ENCODE measurements at places on chromosomes 6 and 20.

GRCh38 chr20:14685183-14685582, 347.8 kb upstream of the FLRT3 start:
- DNase-seq = no peak

DNA sequence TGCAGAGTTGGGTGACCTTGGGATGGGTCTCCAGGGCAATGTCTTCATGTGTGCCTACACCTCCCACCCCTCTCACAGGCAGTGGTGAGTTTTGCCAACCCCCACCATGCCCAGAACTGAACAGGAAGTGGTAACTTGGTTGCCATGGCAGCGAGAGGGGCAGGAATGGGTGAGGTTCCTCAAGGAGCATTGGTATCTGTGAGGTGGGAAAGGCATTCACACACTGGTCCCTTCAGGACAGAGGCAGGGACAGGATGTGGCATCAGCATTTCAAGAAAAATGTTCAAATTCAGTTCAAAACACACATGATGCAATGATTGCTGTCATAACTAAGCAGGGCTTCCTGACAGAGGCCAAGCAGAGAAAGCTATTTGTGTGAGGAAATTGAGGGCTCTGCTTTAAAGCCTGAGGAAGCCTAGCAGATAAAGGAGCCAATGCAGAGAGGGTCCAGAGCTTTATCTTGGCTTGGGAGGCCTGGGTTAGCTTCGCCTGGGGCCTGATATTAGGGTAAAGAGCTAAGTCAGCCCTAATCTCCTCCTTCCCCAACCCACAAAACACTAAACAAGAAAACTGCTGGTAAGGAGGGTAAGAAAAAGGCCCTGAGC, 551 bp downstream of the TREML2 start:
- DNase-seq = peak; percentile 31

DNA sequence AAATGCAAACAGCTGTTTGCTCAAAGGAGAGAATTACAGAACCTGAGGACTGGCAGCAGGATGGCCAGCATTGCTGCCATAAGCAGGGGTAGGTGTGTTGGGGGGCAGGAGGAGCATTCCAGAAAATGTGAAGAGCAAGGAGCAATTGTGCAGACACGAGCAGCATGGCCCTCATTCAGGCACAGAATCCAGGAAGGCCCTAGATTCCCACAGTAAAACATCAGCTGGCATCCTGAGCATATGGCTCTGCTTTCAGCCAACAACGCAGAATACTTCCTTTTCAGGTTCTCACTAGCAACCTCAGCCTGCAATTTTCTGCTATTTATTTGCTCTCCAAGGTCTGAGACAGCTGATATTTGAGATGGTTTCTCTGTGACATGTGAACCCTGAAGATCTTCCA, 243.4 kb upstream of the POU3F2 start:
- no peak for DNase-seq

DNA sequence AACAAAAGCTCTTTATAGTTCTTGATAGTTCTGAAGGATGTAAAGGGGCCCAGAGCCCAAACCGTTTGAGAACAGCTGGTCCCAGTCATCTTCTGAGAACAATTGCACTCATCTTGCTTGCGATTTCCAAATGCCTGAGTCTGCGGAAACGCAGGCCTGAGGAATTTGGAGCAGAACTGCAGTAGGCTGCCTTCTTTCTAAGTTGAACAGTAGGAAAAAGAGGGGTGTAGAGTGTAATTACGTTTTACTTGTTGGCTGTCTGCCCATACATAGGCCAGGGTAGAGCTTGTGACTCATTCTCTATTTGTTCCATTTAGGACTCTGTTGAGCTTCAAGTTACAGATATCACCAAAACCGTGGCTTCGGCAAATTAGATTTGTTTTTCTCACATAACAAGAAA, 42.0 kb upstream of the KIF16B start:
- DNase-seq = no peak

DNA sequence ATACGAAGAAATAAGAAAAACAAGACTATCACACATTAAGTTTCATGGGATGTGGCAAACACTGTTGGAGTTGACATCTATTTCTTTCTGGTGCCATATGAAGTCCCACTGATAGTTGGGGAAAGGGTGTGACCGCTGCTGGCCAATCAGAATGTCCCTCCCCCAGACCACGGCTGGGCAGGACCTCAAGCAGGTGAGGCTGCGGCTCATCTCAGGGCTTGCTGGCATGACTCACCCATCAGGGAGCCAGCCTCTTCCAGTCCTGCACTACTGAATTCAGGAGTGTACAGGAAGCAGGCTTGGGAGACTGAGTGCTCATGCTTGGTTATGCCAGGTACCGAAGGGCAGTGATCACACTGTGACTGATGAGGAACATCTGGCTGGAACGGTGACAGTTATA, 18.9 kb downstream of the PREP start:
- no peak for DNase-seq

- DNase-seq = no peak
Observed at GRCh38 chr6:28107506-28107905, 16.9 kb upstream of the ZSCAN16 start.

GRCh38 chr6:170110201-170111140, 180.4 kb downstream of the DLL1 start:
- no peak for DNase-seq

- peak; percentile 70 for DNase-seq
Observed at GRCh38 chr20:44384423-44385027, 29.0 kb downstream of the HNF4A start.

DNA sequence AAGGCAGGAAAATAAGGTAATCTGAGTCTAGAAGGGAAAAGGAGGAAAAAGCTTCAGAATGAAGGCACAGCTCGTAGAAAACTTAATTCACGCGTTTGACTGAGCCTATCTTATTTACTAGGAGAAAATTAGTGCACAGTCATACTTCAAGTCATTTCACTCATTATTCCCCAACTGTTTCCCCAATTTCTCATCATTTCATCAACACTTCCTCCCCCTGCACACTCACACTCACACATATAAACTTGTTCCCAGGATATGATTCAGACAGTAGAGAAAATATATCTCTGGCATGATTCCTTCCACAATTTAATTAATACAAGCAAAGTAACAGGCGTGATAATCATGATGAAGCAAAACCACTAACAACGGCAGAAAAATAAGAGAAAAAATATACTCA, 94.5 kb upstream of the F13A1 start:
- no peak for DNase-seq

GRCh38 chr6:158648682-158649131, 1.1 kb upstream of the SYTL3 start:
- DNase-seq = no peak

DNA sequence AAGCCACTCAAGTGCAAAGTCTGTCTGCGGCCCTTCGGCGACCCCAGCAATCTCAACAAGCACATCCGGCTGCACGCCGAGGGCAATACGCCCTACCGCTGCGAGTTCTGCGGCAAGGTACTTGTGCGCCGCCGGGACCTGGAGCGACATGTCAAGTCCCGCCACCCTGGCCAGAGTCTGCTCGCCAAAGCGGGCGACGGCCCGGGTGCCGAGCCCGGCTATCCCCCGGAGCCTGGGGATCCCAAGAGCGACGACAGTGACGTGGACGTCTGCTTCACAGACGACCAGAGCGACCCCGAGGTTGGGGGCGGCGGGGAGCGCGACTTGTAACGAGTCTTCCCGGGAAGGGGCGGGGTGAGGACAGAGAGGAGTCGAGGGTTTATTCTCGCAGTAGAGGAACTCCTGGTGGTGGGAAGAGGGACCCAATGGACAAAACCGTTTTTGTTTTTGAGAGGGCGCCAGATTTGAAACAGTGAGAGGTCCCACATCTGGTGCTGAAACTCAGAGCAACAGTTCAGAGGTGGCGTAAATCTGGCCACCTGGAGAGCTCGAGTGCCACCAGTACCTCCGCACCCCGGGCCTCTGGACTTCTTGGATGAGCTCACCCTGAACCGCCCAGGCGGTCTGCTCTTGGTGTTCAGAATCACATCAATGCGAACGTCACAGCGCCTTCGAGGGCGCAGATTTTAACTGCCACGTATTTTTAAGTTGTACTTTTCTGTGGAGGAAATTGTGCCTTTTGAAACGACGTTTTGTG, 8.0 kb downstream of the PRDM13 start:
- no peak for DNase-seq

- DNase-seq = no peak
Observed at GRCh38 chr6:95866732-95867131, 149.0 kb upstream of the FUT9 start.

GRCh38 chr6:31008165-31008564, 2.1 kb upstream of the MUC22 start:
- no peak for DNase-seq

GRCh38 chr6:150165020-150165702, 22.3 kb downstream of the PPP1R14C start:
- no peak for DNase-seq

DNA sequence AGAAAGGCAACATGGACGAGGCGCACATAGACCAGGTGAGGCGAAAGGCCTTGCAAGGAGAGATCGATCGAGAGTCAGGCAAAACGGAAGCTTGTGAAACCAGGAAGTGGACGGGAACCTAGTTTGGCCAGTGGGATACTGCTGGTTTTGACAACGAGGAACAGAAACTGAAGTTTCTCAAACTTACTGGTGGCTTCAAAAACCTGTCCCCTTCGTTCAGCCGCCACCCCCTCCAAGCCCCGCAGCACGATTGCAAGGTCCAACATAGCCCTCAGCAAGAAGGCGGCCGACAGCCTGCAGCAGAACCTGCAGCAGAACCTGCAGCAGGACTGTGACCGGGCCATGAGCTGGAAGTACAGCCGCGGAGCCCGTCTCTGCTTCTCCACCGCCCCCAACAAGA, 238.0 kb downstream of the KHDC1L start:
- DNase-seq = no peak

- DNase-seq = no peak
Observed at GRCh38 chr6:22952097-22952496, 382.7 kb downstream of the HDGFL1 start.

GRCh38 chr20:50335105-50335504, 144.5 kb downstream of the CEBPB start:
- DNase-seq = no peak

DNA sequence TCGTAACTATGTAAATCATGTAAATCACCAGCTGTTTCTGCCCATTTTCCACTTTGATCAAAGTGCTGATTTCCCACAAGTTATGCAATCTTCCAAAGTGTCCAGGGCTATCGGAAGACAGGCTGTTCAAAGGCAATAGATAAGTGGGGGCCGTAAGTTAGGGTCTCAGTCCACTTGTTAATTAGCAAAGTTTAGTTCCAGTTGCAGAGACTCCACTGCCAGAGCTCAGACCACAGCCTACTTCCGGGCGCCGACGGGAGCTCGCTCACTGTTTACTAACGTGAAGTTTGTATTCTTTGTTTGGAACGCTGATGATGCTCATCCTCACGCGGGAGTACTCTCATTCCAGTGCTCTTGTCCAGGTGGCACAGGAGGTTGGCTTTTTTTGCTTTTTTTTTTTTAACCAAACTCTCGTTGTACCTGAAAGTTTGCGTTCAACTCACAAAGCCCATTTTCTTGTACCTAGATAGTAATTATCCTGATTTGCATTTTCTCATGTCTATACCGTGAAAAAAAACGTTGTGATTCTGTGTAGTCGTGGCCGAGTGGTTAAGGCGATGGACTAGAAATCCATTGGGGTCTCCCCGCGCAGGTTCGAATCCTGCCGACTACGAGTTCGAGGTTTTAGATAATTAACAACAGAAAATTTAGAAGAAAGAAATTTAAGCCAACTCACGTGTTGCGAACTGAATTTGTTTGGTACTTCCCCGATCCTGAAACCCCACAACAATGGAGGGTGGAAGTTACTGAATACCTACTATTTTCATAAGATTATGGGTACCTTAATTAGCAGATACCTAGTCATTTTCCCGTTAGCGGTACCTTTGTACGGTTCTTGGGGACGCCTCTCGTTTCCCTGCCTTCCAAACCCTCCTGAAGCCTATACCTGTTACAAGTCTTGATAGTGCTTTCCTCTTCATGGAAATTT, 29.9 kb upstream of the ZNF184 start:
- DNase-seq = no peak

DNA sequence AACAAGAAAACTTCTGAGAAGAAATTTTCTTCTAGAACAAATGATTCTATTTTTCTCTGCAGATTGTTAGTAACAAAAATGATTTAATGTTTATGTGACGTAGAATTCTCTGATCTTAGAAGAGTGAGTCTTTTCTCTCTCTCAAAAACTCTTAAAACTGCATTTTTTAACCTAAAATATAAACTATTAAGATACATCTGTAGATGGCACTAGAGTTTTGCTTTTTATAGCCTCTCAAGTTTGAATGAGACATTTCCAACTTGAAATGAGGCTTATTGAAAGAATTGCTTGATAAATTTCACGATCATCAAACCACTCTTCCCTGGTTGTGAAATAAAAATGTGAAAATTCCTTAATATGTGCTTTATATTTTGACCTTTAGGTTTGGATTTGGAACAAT, 53.8 kb downstream of the PHF3 start:
- DNase-seq = no peak

GRCh38 chr6:34486106-34486740, 20.3 kb downstream of the PACSIN1 start:
- DNase-seq = no peak

GRCh38 chr20:37564388-37565133, 36.9 kb upstream of the BLCAP start:
- no peak for DNase-seq

DNA sequence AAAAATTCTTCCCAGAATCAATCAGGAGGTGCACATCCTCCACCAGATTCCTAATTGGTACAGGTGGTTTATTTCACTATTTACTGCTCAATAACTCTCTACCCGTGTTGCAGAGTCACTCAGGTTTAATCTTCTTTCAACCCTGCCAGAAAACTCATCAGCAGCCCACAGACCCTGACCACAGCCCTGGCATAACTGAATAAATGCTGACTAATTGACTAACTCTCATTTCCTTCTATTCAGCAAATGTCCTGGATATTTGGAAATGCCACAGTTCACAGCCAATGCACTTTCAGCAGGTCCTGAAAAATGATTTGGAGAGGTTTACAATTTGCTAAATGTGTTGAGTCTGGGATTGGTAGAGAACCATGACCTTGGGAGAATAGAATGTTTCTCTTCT, 62.3 kb downstream of the TRMT6 start:
- DNase-seq = no peak

- no peak for DNase-seq
Observed at GRCh38 chr6:157194643-157195042, 128.7 kb downstream of the TMEM242 start.

DNA sequence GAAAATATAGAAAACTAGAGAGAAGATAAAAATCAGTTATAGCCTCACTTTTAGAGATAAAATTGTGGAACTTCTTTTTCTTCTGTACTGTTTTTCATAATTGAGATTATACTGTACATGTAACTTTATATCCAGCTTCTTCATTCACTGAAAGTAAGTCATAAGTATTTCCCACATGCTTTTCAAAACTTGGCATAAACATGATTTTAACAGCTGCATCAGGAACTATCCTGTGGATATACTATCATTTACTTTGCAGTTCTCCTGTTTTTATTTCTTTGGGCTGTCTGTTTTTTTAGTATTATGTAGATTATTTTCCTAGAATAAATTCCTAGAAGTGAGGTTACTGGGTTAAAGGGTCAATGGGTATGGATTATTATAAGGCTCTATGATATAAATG, 14.8 kb downstream of the DSTN start:
- no peak for DNase-seq

GRCh38 chr6:36276581-36277536, 7.0 kb downstream of the PNPLA1 start:
- no peak for DNase-seq

- DNase-seq = no peak
Observed at GRCh38 chr6:169274781-169275180, 21.1 kb upstream of the THBS2 start.
